Activated naive CD4-positive, alpha-beta T cell treated with Interleukin-2 at 50 U/mL for 16 hours (primary cell): ENCODE measurements at places on chromosomes 3 and 15.
A peak's percentile ranks its signal among the peaks of the same experiment; 100 is the strongest.

- DNase-seq: peak; percentile 62
These were observed 675 bp downstream of the RBM15B start for GRCh38 chr3:51391566-51392354.

- DNase-seq: no peak
These were observed 215.0 kb upstream of the THBS1 start for GRCh38 chr15:39365873-39366272.

DNA sequence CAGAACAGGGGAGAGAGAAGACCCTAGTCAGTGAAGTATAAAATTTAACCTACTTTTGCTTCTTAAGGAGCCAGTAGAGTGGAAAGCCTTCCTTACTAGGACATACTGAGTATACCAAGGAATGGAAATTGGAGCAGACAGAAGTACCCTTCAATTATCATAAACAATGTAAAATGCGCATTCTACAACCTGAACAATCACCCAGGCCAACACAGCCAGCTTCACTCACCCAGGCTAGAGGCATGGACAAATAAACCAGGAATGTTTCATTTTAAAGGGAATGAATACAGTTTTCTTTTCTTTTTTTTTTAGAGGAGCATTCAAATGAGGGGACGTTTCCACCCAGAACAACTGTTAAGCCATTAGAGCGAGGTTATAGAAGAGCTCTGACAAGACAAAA lies 41.9 kb upstream of the PLXND1 start:
- DNase-seq: no peak

DNA sequence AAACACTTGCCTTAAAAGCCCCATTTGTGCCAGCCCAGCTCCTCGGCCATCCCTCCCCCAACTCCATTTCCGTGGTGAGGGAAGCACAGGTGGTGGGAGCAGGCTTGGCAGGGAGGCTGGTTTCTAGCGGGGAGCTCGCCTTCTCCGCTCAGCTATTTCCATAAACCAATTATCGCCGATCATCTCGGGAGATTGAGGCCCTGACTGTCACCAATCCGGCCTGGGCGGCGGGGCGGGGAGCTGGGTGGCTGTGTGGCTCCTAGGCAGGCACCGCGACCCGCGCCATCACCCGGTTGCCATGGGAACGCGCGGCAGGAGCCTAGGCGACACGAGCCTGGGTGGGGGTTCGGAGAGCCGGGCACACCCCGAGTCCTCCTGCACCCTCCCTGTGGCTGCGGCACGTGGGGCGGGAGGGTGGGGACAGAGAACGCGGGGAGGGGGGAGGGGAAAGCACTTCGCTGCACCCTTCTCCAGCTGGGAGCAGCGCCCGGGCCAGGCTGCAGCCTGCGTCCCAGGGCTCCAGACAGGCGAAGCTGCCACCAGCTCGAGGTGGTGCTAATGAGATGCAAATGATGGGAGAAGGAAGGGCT lies 9.3 kb downstream of the CCDC33 start:
- no peak for DNase-seq

GRCh38 chr15:27330326-27330725 lies 359.3 kb downstream of the GABRG3 start:
- no peak for DNase-seq

DNA sequence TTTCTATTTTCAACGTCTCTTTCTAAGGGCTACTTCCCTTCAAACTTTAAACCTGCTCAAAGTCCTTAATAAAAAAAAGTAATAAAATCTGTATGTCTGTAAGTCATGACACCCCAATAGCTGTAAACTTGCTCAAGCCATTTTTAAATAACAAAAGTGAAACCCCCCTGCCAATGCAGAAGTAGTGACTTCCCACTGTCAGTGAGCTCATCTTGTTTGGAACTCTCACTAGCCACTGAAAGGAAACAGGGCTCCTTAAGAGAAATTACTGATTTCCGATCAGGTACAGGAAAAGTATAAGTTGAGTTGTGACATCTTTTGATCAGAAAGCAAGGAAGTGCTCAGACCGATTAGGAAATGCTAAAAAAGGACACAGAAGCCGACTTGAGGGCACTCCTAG lies 27.6 kb upstream of the GPR171 start:
- DNase-seq: no peak
